ENCODE measurements at places on chromosomes 1 and 21. TPM values are rescaled to one million over a fixed set of nuclear protein-coding genes. Genes with fewer than 3 reads are reported as not detected.

C1orf74 gene
- total RNA-seq, result 2.3 TPM

PROK1 gene
- total RNA-seq, result not detected

OVAAL gene
- total RNA-seq, result not detected

C8A gene
- not detected for total RNA-seq

GUCA2B gene
- total RNA-seq, result not detected
